Activated T-helper 2 cell treated with anti-CD3 and anti-CD28 coated beads, Interferon-gamma antibody, Interleukin-2, Interleukin-4, amounts not matched to agents 10 μg/mL and 5 μg/mL and 100 μg/mL, durations not matched to agents 14 hours and 24 hours and 36 hours (primary cell): ENCODE measurements at places on chromosomes 2 and 18. TPM values are rescaled to one million over a fixed set of nuclear protein-coding genes. Genes with fewer than 3 reads are reported as not detected.

The FER1L5 gene
- total RNA-seq = not detected in 2 replicates

The LYPD1 gene
- total RNA-seq = not detected in 2 replicates

The CRACDL gene
- 0.37 and 0.55 TPM in 2 replicates for total RNA-seq

The CHRNA1 gene
- not detected in 2 replicates for total RNA-seq

The NT5DC4 gene
- total RNA-seq = not detected in 2 replicates

The CTAGE1 gene
- total RNA-seq = 0.07 TPM in 1 of 2 replicates, not detected in the other

The ITGB6 gene
- not detected in 2 replicates for total RNA-seq

The OSR1 gene
- total RNA-seq = not detected in 2 replicates

The AGXT gene
- not detected in 2 replicates for total RNA-seq
